GM19239 (cell line): ENCODE measurements at places on chromosomes 7 and 10.

- no peak for DNase-seq
Observed at GRCh38 chr10:132564690-132565089, 27.1 kb downstream of the INPP5A start.

DNA sequence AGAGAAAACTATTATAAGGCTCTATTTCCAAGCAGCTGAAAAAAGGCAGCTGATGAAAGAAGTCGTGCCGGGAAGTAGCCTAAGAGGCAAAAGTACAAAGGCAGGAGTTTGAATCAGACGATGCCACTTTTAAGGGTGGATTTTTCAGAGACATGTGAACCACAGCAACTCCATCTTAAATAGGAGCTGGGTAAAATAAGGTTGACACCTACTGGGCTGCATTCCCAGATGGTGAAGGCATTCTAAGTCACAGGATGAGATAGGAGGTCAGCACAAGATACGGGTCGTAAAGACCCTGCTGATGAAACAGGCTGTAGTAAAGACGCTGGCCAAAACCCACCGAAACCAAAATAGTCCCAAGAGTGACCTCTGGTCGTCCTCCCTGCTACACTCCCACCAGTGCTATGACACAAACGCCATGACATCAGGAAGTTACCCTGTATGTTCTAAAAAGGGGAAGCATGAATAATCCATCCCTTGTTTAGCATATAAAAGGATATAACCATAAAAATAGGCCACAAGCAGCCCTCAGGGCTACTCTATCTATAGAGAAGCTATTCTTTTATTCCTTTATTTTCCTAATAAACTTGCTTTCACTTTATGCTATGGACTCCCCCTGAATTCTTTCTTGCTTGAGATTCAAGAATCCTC is 45.5 kb upstream of the PRSS1 start:
- DNase-seq = no peak

DNA sequence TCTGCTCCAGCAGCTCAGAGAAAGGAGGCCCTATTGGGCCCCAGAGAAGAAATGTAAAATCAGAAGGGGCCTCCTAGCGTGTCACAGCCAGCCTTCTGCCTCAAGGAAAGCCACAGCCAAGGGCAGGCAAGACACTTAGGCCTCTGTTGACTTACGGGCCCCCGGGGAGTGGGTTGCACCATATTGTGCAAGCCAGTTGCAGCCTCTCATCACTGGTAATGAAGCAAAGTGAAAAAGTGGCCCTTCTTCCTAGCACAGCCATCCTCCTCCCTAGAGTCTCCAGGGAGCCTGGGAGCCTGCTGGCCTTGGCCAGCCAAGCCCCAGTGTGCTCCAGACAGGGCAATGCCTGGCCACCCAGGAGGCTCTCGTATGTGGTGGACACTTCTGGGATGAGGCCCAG is 56.2 kb upstream of the GDF10 start:
- DNase-seq = no peak

DNA sequence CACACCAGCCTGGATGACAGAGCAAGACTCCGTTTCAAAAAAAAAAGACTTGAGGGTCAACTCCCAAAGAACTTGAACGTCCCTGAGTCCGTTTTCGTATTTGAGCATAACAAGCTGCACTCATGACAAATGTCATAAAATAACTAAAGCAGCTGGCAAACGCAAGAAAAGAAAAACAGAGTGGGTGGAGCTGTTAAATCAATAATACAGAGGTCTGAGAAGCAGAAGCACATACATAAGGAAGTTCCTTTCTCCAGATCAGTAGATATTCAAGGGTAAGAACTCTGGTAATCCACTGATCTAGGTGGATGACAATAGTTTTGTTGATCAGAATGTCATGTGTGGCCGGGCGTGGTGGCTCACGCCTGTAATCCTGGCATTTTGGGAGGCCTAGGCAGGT is 150.1 kb downstream of the FAM107B start:
- no peak for DNase-seq

- no peak for DNase-seq
Observed at GRCh38 chr10:113319479-113319878, 233.4 kb upstream of the HABP2 start.

DNA sequence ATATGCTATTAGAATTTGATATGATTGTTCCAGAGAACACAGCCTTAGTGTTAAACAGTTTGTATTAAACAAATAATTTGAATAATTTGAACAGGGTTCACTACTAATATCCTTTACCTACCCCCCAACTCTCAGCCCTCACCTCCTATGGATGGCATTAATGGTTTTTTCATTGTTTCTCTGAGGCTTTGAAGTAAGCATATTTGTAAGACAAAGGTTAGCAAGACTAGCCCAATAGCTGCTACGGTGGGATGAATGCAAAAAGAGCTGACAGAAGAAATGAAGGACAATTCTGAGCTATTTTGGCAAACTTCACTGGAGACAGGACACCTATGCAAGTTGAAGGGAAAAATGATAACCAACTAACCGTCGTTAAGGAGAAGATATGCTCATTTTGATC is 61.6 kb downstream of the ARL4A start:
- DNase-seq = no peak

DNA sequence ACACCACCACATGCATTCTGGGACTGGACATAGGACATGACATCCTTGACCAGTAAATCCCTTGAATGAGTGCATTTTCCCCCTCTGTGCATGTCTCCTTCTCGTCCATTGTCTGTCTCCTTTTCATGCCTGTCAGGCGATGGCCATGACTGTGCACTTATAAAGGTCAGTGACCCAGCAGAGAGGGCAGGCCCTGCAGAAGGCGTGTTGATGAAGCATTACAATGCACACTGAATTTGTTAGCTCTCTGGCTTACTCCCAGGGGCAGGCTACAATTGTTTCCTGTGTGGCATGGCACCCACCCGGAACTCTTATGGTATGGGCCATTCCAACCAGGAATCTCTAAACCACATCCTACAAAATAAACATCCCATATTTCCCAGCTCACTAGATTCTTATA is 71.1 kb downstream of the SAMD9 start:
- no peak for DNase-seq

DNA sequence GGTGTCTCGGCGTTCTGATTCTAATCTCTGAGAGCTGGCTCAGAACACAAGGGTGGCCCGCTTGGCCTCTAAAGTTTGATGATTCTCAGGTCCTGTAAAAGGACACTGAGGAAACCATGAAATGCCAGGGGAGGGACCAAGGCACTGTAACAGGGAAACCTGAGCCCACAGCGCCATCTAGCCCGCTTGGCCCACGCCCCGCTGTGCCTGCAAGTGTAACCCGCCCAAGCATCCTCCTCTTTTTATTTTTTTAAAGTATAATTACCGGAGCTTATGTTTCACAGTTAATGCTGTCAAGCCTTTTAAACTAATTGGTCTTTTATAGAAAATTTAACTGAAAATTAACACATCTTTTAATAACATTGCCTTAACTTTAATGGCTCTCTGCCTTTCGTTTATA is 734.7 kb downstream of the KCNMA1 start:
- no peak for DNase-seq

DNA sequence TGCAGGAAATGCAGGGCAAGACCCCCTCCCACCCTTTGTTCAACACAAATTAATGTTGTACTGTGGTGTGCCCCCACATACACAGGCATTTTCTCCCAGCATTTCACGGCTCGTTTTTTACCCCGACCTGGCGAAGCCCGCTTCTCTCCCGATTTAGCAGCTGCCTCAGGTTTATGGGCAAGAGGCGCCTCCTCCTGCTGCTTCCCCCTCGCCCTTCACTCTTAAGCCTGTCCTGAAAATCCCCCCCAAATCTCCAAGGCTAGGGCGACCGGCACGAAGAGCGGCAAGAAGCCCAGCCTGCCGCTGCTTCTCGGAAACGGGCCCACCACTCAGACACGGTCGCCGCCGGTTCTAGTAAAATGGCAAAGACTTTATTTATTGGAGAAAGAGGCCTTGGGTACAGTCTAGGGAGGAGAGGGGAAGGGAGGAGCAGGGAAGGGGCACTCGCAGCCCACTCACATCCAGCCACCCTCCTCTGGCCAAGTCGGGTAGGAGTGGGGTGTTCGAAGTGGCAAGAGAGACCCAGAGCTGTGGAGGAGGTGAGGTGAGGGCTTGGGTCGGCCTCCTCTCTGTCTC is 3.3 kb downstream of the LBX1 start:
- DNase-seq = no peak

DNA sequence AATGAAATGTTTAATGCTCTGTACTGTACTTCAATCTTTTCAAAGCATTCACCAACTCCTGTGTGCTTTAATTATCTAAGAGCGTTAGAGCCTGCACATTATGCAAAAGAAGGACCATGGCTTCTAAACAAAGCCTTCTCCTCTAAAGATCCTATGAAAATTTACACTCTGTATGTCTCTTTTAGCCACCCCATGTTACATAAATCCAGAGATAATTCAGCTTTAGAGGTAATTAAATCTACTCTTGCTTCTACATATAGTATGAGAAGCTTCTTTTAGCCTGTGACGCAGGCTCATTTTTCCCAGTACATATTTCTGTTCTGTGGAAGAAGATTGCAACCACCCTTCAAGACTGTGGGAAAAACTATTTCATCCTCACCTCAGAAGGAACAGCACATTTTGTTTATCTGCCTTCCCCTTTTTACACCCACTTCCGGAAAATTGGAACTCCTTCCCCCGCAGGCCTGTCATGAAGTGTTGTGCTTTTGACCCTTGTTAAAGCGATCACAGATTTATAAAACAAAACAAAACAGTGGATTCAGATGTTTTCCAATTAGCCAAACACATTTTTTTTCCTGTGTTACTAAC is 8.1 kb upstream of the TAS2R16 start:
- no peak for DNase-seq

DNA sequence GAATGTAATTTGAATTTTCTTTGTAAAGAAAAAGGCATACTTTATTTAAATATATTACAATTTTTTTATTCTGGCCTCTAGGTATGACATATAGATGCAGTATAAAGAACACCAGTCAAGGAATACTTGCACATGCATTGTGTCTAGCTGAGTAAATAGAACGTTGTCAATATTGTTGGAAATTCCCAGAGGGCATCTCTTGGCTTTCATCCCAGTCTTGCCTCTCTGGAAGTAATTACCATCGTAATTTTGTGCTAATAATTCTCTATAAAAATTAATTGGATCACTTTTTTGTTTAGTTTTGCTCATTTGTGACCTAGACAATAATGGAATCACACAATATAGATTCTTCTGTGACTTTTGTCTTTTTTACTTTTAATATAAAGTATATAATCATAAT is 1052.3 kb upstream of the CELF2 start:
- DNase-seq = no peak

DNA sequence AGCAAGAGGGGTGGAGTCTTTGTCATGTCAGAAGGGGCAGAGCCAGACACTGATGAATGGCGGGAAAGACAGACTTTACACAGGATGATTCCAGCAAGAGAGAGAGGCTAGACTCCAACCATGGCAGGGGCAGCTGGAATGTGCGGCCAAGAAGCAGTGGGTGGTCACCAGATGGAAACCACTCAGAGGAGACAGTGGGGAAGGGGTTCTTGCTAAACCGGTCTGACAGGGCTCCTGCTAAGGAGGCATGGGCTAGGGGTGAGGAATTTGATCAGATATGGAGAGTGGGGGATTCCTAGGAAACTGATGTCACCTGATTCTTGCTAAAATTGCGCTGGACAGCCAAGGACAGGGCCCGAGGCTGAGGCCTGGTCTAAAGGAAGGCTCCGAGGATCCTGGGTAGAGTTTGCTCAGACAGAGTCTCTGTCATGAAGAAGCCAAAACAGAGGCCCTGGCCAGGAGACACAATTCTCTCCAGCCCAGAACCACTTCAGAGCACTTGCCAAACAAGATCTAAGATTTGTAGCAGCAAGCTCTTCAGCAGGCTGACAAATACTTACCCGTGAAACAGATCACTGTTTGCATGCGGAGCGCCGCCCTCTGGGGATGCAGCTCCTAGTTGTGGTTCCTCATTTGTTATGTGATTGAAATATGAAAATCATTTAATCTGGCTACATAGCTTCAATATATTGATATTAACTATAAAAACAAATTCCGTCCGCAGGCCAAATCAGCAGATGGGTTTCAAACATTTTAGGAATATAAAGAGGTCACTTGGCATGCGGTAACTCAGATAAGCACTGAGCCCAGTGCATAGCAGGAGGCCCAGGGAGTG is 377.0 kb downstream of the TCERG1L start:
- no peak for DNase-seq

DNA sequence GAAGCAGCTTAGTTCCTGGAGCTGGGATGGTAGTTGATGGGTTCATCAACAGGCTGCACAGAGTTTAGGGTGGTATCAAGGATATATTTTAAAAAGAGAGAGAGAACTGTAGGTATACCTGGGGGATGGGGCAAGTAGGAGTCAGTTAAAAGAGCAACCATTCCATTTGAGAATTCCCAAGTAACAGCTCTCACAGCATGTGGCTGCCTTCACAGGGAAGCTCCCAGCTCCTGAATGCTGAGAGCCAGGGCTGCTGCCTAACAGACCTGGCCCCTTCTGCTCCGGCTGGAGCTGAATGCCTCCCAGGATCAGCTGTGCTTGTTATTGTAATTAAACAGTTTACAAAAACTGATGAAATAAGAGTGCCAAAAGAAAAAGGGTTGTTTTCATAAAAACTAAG is 58.8 kb upstream of the GPR26 start:
- DNase-seq = no peak

DNA sequence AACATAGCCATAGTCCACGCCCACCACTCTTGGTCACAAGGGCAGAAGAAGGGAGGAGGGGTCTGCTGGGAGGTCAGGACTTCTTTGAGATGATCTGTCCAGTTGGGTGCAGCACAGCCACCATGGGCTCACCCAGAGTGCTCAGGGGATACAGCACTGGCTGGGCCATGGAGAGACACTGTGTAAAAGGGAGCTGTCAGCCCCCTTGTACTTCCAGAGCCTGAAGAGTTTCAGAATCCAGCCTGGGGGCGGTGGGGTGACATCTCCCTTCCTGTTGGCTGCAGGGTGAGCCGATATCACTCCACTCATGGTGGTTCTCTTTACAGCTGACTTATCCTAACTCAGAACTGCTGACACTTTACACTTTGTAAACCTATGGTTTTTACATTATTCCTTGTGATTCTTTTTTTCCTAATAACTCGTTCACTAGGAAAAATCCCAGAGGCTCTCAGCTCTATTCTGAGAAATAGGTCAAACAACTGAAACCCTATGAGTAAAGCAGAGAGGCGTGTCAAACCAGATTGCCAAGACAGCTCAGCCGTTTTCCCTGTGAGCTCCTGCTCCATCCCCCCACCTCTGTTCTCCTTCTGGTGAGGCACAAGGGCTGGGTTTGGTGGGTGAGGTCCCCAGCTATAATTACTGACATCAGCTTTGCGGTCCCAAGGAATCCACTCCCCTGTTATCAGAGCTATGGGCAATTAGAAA is 3.2 kb upstream of the MRPS24 start:
- no peak for DNase-seq
